ENCODE measurements at places on chromosomes 13 and 19. TPM values are rescaled to one million over a fixed set of nuclear protein-coding genes. Genes with fewer than 3 reads are reported as not detected.

The NDUFS7 gene
- total RNA-seq: 83.9 TPM

- H3K27me3 ChIP-seq: no peaks in the 10 kb centered on the region
- H3K36me3 ChIP-seq: peaks cover 4% of the 10 kb centered on the region
- no peak overlapping the region for H3K4me3 ChIP-seq
- DNase-seq: no peak
Observed at GRCh38 chr19:2551172-2551863, 75.4 kb downstream of the GADD45B start.

DNA sequence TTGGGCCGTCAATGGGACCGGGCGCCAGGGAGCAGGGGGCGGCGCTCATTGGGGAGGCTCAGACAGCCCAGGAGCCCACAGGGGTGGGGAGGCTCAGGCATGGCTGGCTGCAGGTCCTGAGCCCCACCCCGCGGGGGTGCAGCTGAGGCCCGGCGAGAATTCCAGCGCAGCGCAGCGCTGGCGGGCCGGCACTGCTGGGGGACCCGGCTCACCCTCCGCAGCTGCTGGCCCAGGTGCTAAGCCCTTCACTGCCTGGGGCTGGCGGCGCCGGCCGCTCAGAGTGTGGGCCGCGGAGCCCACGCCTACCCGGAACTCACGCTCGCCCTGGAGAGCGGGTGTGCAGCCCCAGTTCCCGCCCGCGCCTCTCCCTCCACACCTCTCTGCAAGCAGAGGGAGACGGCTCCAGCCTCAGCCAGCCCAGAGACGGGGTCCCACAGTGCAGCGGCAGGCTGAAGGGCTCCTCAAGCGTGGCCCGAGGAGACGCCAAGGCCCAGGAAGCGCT lies 1227.4 kb downstream of the PCDH17 start:
- peaks cover 4% of the 10 kb centered on the region for H3K36me3 ChIP-seq
- no peak overlapping the region for H3K27ac ChIP-seq
- no peaks in the 10 kb centered on the region for H3K27me3 ChIP-seq
- no peak for DNase-seq

DNA sequence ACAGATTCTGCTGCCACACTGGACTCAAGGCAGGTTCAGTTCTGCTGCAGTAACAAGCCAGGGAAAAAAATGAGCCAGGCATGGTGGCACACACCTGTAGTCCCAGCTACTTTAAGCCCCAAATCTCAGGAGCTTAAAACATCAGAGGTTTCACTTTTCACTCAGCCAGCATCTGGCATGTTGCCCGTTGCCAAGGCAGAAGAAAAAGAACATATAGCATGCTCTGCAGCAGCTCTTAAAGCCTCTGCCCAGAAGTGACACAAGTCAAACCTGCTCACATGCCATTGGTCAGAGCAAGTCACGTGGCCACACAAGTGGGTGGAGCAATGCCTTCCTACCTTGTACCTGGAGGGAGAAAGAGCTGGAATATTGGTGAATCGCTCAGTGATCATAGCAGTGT lies 14.7 kb upstream of the ADGRE5 start:
- H3K36me3 ChIP-seq: no peaks in the 10 kb centered on the region
- peak; percentile 92 for DNase-seq
- H3K27me3 ChIP-seq: no peaks in the 10 kb centered on the region
- H3K4me1 ChIP-seq: 0 out of 2 replicates have a peak, but pooled peaks cover 2% of the 10 kb centered on the region
- no peak overlapping the region for H3K4me3 ChIP-seq

GRCh38 chr19:13146763-13147563 lies 3.2 kb downstream of the STX10 start:
- no peaks in the 10 kb centered on the region for H3K4me1 ChIP-seq
- H3K36me3 ChIP-seq: peaks cover 13% of the 10 kb centered on the region
- DNase-seq: no peak

DNA sequence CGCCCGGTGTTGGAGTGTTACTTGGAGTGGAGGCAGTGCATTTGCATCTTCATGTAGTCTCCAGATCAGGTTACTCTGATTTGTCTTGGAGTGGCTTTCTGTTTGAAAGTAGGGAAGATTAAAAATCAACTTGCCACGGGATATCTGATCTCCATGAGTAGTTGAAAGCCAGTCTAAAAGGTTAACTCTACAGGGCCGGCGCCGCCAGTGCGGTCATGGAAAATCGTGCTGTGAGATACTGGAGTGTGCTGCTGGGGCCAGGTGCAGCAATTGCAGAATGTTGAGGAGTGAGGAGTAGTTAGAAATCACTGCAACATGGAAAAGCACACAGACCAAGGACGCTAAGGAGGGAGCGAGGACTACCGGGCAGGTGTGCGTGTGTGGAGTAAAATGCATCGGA lies 175.0 kb downstream of the STK24 start:
- DNase-seq: peak; percentile 10
- H3K27me3 ChIP-seq: no peaks in the 10 kb centered on the region
- no peak overlapping the region for H3K4me3 ChIP-seq
- H3K4me1 ChIP-seq: peaks cover 4% of the 10 kb centered on the region
- no peak overlapping the region for H3K27ac ChIP-seq
- H3K36me3 ChIP-seq: peaks cover 6% of the 10 kb centered on the region

The SIAH3 gene
- not detected for total RNA-seq

DNA sequence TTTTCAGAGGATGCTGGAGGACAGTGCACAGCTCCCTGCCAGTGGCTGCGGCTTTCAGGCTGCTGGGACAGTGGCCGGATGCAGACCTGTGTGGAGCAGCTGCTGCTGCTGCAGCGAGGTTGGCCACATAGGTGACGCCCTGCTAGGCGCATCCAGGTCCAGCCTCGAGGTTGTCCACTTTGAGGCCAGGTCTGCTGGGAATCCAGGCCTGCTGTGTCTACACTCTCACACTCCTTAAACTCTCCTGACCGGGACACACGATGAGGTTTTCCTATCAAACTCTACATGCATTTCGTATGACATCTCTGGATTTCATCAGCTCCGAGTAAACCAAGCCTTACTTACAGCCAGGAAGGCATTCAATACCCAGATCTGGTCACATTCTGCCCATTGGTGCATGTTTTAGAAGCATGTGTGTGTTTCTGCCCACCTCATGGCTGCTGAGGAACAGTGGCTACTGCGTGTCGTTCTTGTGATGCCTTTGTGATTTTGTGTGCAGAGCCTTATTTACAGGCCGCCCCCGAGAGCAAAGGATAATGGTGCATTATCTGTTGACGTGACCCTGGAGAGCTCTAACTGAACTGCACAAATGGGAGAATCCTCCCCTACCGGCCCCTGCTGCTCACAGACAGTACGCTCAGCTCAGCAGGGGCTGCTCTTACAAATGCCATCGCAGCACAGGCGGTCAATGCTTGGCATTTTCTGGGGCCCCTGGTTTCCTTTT lies 12.3 kb upstream of the MCF2L start:
- no peak overlapping the region for H3K27ac ChIP-seq
- DNase-seq: no peak
- no peak overlapping the region for H3K4me3 ChIP-seq
- H3K4me1 ChIP-seq: no peaks in the 10 kb centered on the region
- H3K27me3 ChIP-seq: no peaks in the 10 kb centered on the region

DNA sequence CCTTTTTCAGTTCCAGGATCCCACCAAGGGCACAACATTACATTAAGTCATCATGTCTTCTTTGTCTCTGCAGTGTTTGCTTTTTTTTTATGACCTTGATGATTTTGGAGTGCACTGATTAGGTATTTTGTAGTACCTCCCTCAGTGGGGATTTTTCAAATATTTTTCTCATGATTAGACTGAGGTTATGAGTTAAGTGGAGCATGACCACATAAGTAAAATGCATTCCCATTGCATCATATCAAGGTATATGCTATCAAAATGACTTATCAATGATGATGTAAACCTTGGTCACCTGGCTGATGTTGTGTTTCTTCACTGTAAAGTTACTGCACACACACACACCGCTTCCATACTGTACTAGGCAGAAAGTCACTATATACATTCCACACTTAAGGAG lies 96.7 kb upstream of the TRPC4 start:
- H3K4me3 ChIP-seq: no peak overlapping the region
- H3K4me1 ChIP-seq: no peaks in the 10 kb centered on the region
- no peaks in the 10 kb centered on the region for H3K27me3 ChIP-seq
- H3K36me3 ChIP-seq: peaks cover 14% of the 10 kb centered on the region

The STARD13 gene
- total RNA-seq: 2.1 TPM

The OLFM2 gene
- total RNA-seq: 75.6 TPM

DNA sequence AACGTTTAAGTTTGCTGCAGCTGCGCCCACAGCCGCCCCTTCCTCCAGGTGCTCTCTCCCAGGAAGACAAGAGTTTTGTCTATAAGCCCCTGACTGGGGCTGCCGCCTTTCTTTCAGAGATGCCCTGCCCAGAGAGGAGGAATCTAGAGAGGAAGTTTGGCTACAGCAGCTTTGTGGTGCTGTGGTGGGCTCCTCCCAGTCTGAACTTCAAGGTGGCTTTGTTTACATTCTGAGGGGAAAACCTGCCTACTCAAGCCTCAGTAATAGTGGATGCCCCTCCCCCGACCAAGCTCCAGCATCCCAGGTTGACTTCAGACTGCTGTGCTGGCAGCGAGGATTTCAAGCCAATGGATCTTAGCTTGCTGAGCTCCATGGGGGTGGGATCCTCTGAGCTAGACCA lies 6.4 kb upstream of the ERICH6B start:
- H3K27me3 ChIP-seq: no peaks in the 10 kb centered on the region
- H3K4me3 ChIP-seq: no peak overlapping the region
- no peak overlapping the region for H3K27ac ChIP-seq

The CEACAM4 gene
- not detected for total RNA-seq

The CLDND2 gene
- total RNA-seq: not detected

- DNase-seq: no peak
- H3K36me3 ChIP-seq: peaks cover 10% of the 10 kb centered on the region
- H3K4me1 ChIP-seq: no peaks in the 10 kb centered on the region
- H3K27ac ChIP-seq: no peak overlapping the region
Observed at GRCh38 chr19:55712804-55713631, 25.2 kb downstream of the NLRP9 start.

- peaks cover 3% of the 10 kb centered on the region for H3K36me3 ChIP-seq
- H3K27ac ChIP-seq: no peak overlapping the region
- H3K27me3 ChIP-seq: no peaks in the 10 kb centered on the region
- no peaks in the 10 kb centered on the region for H3K4me1 ChIP-seq
- DNase-seq: no peak
Observed at GRCh38 chr13:63381078-63381859, 1965.6 kb upstream of the PCDH20 start.

The MYCBP2 gene
- total RNA-seq: 32.0 TPM

The ADAT3 gene
- total RNA-seq: 12.9 TPM

- H3K36me3 ChIP-seq: no peaks in the 10 kb centered on the region
- peak; percentile 25 for DNase-seq
- H3K4me1 ChIP-seq: no peaks in the 10 kb centered on the region
- H3K4me3 ChIP-seq: no peak overlapping the region
- no peak overlapping the region for H3K27ac ChIP-seq
- no peaks in the 10 kb centered on the region for H3K27me3 ChIP-seq
Observed at GRCh38 chr13:67023130-67023876, 206.8 kb downstream of the PCDH9 start.

GRCh38 chr19:8608941-8609278 lies 1.6 kb downstream of the ADAMTS10 start:
- H3K36me3 ChIP-seq: peaks cover 26% of the 10 kb centered on the region
- DNase-seq: no peak
- peaks cover 6% of the 10 kb centered on the region for H3K4me1 ChIP-seq

The RINL gene
- 6.4 TPM for total RNA-seq

The SERP2 gene
- 2.0 TPM for total RNA-seq

DNA sequence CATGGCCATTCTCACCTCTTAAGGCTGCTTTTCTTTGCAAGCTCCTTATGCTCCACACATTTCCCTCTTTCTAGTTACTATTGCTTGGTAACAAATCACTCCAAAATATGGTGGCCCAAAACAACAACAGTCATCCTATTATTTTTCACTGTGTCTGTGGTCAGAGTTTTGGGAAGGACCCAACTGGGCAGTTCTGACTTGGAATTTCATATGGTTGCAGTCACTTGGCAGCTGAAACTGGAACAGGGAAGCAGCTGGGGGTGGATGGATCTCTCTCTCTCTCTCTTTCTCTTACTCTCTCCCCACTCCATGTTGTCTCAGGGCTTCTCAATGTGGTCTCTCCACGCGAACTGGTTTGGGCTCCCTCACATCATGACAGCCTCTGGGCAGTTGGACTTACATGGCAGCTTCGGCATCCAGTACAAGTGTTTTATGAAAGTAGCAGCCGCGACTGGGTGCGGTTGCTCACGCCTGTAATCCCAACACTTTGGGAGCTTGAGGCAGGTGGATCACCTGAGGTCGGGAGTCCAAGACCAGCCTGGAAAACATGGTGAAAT lies 39.6 kb downstream of the NUMBL start:
- H3K27me3 ChIP-seq: no peaks in the 10 kb centered on the region
- no peaks in the 10 kb centered on the region for H3K4me1 ChIP-seq
- H3K4me3 ChIP-seq: no peak overlapping the region
- no peak overlapping the region for H3K27ac ChIP-seq
- DNase-seq: no peak

DNA sequence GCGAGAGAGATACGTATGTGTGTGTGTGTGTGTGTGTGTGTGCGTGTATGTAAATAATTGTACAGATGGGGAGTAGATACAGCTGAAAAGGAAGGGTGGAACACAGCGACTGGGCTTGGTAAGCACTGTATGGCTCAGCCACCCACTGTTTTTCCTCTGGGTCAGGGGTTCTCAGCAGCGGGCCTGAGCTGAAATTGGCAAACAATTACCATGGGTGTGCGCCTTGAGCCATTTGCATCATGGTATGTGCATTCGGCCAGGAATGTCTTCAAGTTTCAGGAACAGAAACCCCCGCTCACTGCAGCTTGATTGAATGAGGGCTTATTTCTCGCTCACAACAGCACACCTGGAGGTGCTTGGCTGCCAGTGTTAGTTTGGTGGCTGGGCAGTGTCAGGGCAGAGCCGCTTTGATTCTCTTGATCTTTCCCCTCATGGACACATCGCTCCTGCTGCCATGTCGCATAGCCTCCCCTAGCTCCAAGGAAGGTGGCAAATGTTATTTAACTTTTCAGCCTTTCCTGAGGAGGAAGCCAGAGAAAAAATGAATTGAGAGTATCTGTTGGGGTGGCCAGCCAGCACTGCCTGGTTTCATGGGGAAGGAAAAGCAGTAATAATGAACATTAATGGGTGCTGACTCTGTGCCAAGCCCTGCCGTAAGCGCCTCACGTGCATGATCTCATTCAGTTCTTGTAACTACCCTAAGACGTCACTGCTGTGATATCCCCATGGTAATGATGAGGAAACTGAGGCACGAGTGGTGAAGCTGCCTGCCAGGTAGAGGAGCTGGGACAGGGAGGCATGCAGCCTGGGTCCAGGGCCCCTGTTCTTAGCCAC lies 126.9 kb downstream of the SIPA1L3 start:
- peaks cover 23% of the 10 kb centered on the region for H3K36me3 ChIP-seq

DNA sequence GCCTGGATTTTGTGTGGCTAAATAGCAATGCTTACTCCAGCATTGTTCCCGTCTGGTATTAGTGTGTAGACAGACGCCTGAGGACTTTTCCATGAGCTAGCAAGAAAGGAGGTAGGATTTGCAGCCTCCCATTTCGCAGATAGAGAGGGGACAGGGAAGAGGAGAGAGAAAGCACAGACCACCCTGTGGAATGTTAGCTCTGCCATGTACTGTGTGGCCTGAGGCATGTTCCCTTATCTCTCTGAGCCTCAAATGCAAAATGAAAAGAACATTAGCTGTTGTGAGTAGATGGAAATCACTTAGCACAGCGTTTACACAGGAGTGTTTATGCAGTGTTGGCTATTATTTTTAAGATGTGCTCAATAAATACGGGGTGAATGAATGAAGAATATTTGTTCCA lies 45.5 kb downstream of the OLFM4 start:
- no peak for DNase-seq
- no peak overlapping the region for H3K27ac ChIP-seq
- no peaks in the 10 kb centered on the region for H3K4me1 ChIP-seq
- no peaks in the 10 kb centered on the region for H3K27me3 ChIP-seq
- no peak overlapping the region for H3K4me3 ChIP-seq

The LSR gene
- 152 TPM for total RNA-seq
